ENCODE measurements at places on chromosomes 7 and 10. TPM values are rescaled to one million over a fixed set of nuclear protein-coding genes. Genes with fewer than 3 reads are reported as not detected.

Gene ZYX
- 35.9 TPM for total RNA-seq

Gene OPN4
- total RNA-seq = not detected

Gene ST7
- total RNA-seq = 25.3 TPM

Gene MBL2
- not detected for total RNA-seq

Gene GPR158
- 13.7 TPM for total RNA-seq

Gene OR2A42
- total RNA-seq = not detected

Gene GNG11
- total RNA-seq = 265 TPM

Gene RAB11FIP2
- 6.7 TPM for total RNA-seq

Gene UPK3B
- total RNA-seq = not detected

Gene SMKR1
- total RNA-seq = 0.24 TPM

Gene SLC26A3
- not detected for total RNA-seq

Gene PDE6C
- not detected for total RNA-seq

Gene CYP3A7
- not detected for total RNA-seq

Gene LRRD1
- total RNA-seq = not detected

Gene CYP3A5
- 0.24 TPM for total RNA-seq

Gene CPN1
- not detected for total RNA-seq

Gene ITIH5
- 7.6 TPM for total RNA-seq

Gene FKBP6
- total RNA-seq = not detected

Gene SAP25
- 2.1 TPM for total RNA-seq

Gene FAM25C
- total RNA-seq = not detected

Gene HOXA11
- 1.4 TPM for total RNA-seq

Gene TMEM213
- total RNA-seq = not detected

Gene PDZD7
- 2.0 TPM for total RNA-seq

Gene HDAC9
- 21.1 TPM for total RNA-seq

Gene GIMAP5
- total RNA-seq = not detected

Gene PHKG1
- total RNA-seq = 0.39 TPM

Gene STEAP4
- total RNA-seq = not detected

Gene TMEM196
- not detected for total RNA-seq

Gene MRLN
- total RNA-seq = not detected

Gene CLDN12
- 48.9 TPM for total RNA-seq

Gene RTKN2
- 9.9 TPM for total RNA-seq

Gene SPDYE2B
- total RNA-seq = not detected

Gene RET
- under 0.01 TPM for total RNA-seq

Gene EGFR
- total RNA-seq = 40.9 TPM

Gene TMEM130
- 0.12 TPM for total RNA-seq

Gene PTN
- 26.4 TPM for total RNA-seq

Gene AEBP1
- total RNA-seq = 79.7 TPM

All from RPMI7951 (cell line).